ENCODE measurements at places on chromosomes 1 and 21.
A peak's percentile ranks its signal among the peaks of the same experiment; 100 is the strongest.

GRCh38 chr21:42650441-42651421 lies 2.7 kb upstream of the PDE9A start:
- DNase-seq: no peak

GRCh38 chr1:244424649-244425334 lies 26.9 kb downstream of the ADSS2 start:
- DNase-seq: no peak

- DNase-seq: no peak
These were observed 54.6 kb upstream of the SYT14 start for GRCh38 chr1:209883341-209883971.

- no peak for DNase-seq
These were observed 350.6 kb upstream of the NCAM2 start for GRCh38 chr21:20647607-20648006.

DNA sequence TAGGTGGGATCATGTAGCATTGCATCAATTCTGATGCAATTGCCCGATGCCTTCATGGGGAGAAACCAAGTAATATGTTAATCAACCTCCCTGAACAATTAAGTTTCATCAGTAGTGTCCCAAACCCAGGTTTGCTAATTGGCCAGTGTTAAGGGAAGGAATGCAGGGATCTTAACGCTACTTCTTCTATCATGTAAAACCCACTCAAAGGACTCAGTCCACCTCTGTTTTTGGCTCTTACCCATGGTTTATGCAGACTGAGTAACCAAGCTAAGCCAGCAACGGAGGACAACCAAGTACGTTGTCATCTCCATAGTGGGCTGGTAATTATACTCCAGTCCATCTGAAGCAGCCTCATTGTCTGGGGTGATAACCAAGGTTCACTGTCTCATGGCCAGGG lies 203.0 kb upstream of the FMN2 start:
- no peak for DNase-seq

DNA sequence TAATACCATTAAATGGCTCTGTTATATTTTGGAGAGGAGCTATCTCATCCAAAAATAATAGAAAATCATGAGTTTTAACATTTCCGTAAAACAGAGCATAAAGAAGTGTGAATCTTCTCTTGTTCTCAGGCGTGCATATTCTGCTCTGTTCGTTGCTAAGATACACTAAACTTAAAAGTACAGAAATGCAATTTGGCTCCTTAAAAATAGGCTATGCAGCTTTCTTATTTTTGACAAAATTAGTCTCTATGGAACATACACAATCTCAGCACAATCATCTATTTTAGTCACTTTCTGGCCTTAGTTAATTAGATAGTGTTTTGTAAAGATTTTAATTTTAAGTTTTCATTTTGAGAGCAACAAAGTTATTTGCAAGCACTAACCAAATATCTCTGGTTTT lies 79.0 kb upstream of the USP25 start:
- DNase-seq: no peak

GRCh38 chr21:32581732-32582131 lies 3.6 kb downstream of the TCP10L start:
- peak; percentile 19 for DNase-seq

- no peak for DNase-seq
These were observed 60.1 kb upstream of the CYP2J2 start for GRCh38 chr1:59986516-59987310.
